ENCODE measurements at places on chromosomes 6 and 20.

DNA sequence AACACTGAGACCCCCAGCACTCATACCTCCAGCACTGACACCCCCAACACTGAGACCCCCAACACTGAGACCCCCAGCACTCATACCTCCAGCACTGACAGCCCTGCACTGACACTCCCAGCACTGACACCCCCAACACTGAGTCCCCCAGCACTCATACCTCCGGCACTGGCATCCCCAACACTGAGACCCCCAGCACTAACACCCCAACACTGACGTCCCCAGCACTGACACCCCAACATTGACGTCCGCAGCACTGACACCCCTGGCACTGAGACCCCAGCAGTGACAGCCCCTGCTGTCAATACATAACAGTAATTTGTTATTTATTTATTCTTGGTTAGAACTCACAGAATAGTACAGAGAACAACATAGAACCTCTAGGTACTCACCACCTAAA, 58.0 kb downstream of the ERMARD start:
- DNase-seq, result no peak

DNA sequence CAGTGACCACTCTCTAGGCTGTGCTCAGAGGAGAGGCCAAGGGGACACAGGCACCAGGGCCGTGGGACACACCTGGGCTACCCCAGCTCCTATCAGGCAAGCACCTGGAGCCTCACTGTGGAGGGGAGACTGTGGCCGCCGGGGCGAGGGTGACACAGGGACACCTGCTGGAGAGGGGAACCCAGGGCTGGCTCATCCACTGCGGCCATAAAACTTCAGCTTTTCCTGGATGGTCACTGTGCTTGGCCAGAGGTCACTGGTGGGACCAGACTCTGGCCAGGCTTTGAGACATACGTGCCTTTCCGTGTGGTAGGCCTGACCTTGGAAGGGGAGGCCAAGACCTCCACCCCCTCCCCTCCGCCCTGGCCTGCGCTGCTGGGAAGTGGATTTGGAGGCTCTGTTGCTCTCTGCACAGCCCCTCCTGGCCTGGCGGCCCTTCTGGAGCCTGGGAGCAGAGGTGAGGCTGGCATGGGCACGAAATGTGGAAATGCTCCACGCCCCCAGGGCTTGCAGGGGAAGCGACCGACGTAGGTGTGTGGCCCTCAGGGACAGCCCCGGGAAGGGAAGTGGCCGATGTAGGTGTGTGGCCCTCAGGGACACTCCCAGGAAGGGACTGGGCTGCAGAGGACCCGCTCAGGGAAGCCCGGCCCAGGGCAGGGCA, 42.9 kb upstream of the BHLHE23 start:
- DNase-seq, result no peak

GRCh38 chr20:38485041-38485440, 12.4 kb downstream of the RALGAPB start:
- DNase-seq, result no peak

GRCh38 chr6:53432318-53433161, 83.8 kb upstream of the ELOVL5 start:
- DNase-seq, result no peak

DNA sequence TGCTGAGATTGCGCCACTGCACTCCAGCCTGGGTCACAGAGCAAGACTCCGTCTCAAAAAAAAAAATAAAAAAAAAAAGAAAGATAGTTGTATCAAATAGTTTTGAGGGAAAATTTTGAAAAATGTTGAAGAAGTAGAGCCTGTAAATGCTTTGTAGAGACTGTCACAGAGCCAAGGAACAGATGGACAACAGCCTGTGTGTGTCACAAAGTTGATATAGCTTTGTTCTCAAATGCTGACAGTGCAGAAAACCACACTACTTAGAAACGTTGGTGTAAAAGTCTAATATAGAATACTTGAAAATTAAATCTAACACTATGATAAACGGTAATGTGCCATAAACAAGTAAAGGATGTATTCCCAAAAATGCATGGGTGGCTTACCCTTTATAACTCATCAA, 25.4 kb downstream of the PTK7 start:
- DNase-seq, result no peak

GRCh38 chr20:9374480-9374879, 139.9 kb upstream of the LAMP5 start:
- no peak for DNase-seq

DNA sequence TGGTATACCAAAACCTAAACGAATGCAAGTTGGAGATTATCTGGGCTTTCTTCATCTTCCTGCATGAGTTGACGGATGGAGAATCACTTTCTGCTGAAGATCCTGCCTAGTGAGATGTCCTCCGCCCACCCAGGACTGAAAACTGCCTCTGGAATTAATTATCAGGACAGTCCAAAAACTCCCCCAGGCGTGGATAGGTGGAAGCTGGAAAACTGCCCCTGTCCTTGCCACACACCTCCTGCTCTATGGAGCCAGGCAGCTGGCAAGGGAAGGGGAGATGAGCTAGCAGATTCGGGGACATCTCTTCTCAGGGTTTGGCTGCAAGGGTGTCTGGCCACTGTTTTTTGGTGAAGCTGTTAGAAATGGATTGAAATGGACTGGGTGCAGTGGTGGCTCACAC, 89.3 kb upstream of the ZNFX1 start:
- no peak for DNase-seq

- DNase-seq, result no peak
Observed at GRCh38 chr20:21155268-21155667, 29.4 kb downstream of the KIZ start.

- DNase-seq, result no peak
Observed at GRCh38 chr6:111791415-111791814, 81.8 kb downstream of the FYN start.
